Foreskin keratinocyte (primary cell): ENCODE measurements at places on chromosomes 4 and X. TPM values are rescaled to one million over a fixed set of nuclear protein-coding genes. Genes with fewer than 3 reads are reported as not detected.

The GDPD2 gene
- 0.14 and 0.17 TPM in 2 replicates for total RNA-seq

The DDX53 gene
- total RNA-seq = not detected in 2 replicates

The KCNE5 gene
- total RNA-seq = 0.24 and 0.46 TPM in 2 replicates

The PNMA3 gene
- total RNA-seq = not detected in 2 replicates

The NR3C2 gene
- total RNA-seq = 0.07 and 0.24 TPM in 2 replicates

The PCSK1N gene
- total RNA-seq = 0.53 and 1.7 TPM in 2 replicates

The SMIM43 gene
- not detected in 2 replicates for total RNA-seq

The TEX13D gene
- total RNA-seq = not detected in 2 replicates

The SPANXN4 gene
- not detected in 2 replicates for total RNA-seq

The STAP1 gene
- not detected in 2 replicates for total RNA-seq

The MAGEB5 gene
- total RNA-seq = not detected in 2 replicates

The ELK1 gene
- 20.4 and 21.9 TPM in 2 replicates for total RNA-seq

The GC gene
- total RNA-seq = not detected in 2 replicates

The GPR143 gene
- 1.2 and 1.3 TPM in 2 replicates for total RNA-seq

The EREG gene
- 23.7 and 29.1 TPM in 2 replicates for total RNA-seq

The ZNF595 gene
- 7.5 and 8.1 TPM in 2 replicates for total RNA-seq

The VCX3A gene
- not detected in 2 replicates for total RNA-seq

The AADAT gene
- 7.6 and 8.6 TPM in 2 replicates for total RNA-seq

The BTC gene
- 0.27 and 0.46 TPM in 2 replicates for total RNA-seq

The ALG13 gene
- 19.8 and 26.1 TPM in 2 replicates for total RNA-seq

The ENPP6 gene
- total RNA-seq = not detected in 2 replicates

The SSX4B gene
- not detected in 2 replicates for total RNA-seq

The CT55 gene
- total RNA-seq = not detected in 2 replicates

The JADE3 gene
- 8.2 and 8.6 TPM in 2 replicates for total RNA-seq

The HMX1 gene
- total RNA-seq = not detected in 2 replicates

The IL13RA2 gene
- 0.32 and 0.85 TPM in 2 replicates for total RNA-seq

The CNGA1 gene
- 0.31 and 0.53 TPM in 2 replicates for total RNA-seq
